ENCODE measurements at places on chromosomes 6 and 20.

- no peak for DNase-seq
Measured at GRCh38 chr20:18011482-18011881, 42.7 kb downstream of the MGME1 start.

- no peak for DNase-seq
Measured at GRCh38 chr6:1255636-1256365, 56.1 kb upstream of the FOXQ1 start.

- DNase-seq = no peak
Measured at GRCh38 chr20:33781133-33781532, 30.0 kb upstream of the CHMP4B start.

DNA sequence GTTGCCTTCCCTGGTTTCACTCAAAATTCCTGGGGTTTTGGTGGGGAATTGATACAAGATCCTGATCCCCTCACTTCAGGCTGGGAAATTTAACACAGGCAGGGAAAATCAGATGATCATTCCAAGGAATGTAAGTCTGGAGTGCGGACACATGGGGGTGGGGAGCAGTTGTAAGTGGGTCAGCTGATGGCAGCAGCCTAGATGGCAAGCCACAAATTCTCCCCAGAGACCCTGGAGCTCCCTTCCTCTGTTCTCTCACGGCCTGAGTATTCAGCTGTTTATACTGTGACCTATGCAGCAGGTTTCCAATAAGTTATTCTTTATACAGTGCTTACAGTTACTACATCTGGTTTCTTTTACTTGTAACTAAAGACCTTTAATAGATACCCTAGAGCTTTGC lies 144.9 kb downstream of the SH3BGRL2 start:
- DNase-seq = no peak

- no peak for DNase-seq
Measured at GRCh38 chr20:49584418-49585382, 16.8 kb upstream of the PTGIS start.

GRCh38 chr20:44967207-44967807 lies 995 bp downstream of the STK4 start:
- peak; percentile 70 for DNase-seq

DNA sequence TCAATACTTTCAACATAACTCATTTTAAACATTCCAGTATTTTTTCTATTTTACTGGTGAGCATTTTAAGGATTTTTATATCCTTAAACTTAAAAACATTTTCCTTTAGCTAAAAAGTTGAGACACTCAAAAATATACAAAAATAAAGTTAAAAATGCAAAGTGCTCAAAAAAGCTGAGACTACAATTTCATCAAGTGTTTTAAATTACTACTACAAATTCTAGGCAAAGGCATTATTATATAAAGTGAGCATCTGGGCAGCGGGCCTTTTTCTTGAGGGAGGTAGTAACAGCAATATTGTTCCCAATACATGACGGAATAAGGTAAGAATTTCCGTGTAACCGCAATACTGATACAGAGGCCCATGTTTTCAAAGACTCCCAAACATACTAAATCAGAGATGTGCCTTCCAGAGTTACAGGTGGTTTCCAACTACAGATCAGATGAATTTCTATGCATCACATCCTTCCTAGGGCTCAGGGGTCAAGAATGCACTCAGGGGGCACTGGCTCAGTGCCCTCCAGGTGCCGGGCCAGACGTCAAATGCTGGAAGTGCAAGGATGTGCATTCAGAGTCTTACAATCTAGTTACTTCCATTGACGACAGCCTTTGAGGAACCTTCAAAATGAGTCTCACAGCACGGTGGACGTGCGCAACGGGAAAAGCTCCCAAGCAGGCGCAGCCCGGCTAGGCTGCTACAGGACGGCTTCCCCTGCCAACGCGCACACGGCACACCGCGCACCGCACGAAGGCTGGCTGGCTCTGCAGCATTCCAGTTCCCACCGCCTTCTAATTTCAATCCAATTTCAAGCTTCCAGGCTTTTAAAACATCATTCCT lies 1.7 kb downstream of the PHF10 start:
- DNase-seq = peak; percentile 41

GRCh38 chr6:28488916-28489365 lies 26.7 kb downstream of the GPX6 start:
- peak; percentile 26 for DNase-seq

DNA sequence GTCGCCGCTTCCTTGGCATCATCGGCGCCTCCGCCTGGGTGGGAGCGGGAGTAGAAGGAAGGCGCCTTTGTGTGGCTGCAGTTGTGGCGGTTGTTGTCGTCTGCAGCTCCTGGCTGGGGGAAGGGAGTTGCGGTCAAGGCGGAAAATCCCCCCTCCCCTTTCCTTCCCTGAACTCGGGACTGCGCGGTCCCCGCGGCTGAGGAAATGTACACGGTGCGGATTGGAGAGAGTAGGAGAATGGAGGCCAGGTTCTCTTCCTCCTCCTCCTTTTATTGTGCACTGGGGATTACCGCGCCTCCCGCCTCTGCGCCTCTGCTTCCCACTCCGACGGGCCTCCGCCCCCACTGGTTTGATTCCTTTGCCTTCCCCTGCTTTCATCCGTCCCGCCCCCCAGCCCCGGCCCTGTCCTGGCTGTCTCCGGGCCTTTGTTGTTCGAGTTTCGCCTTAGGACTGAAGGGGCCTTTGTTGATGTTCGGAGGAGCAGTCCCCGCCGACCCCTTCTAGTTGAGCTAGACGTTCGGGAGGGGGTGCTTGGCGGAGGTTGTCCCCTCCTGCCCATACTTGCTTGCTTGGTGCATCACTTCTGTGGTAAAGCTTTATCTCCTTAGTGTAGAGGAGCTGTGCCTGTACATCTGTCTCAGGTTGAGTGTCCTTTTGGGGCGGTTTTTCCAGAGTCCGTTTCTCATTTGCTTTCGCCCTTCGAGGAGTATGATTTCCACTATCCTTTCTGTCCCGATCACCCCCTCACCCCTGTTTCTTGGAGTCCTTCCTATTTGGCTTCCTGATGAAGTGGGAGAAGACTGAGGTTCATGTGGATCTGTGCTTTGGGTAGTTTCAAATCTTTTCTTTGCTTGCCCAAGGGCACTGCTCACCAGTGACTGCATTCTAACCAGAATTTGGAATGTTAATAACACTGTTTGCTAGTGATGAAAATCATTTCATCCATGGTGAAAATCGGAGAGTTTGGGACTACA lies 764 bp downstream of the ZNF292 start:
- DNase-seq = peak; percentile 73

GRCh38 chr20:40433341-40433861 lies 255.6 kb downstream of the MAFB start:
- no peak for DNase-seq

- DNase-seq = no peak
Measured at GRCh38 chr20:4835244-4836177, 113.8 kb downstream of the PRND start.

DNA sequence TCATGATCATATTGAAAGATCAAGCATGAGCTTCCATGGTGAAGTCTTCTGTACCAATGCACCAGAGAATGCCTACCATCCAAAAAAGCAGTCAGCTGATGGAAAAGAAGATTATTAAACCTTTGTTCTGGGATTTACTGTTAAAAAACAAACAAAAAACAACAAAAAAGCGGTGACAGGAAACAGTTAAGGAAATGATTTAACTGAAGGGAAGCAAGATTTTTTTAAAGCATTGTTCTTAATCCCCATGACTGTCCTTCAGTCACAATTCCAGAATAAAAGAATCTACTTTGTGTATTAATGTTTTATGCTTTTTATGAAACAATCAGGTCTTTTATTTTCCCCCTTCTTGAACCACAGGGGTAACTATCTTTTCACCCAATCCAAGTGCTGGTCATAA lies 23.9 kb downstream of the FAM162B start:
- no peak for DNase-seq

DNA sequence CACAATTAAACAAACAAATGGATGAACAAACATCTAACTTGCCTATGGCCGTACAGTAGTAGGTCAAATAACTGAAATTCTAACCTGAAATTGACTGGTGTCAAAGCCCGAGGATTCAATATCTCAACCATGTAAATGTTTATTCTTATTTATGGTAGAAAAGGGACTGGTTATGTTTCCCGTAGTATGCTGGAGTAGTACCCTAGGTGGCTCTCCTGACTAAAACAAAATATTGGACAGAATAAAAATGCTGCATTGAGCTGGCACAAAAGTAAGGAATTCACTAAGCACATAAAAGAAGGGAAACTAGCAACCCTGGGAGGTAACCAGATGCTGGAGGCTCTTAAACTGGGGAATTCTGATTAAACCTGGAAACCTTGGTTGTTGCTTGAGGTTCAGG lies 117.1 kb upstream of the PREP start:
- DNase-seq = no peak

GRCh38 chr6:150270330-150271052 lies 98.3 kb upstream of the IYD start:
- no peak for DNase-seq

GRCh38 chr6:150250826-150251225 lies 108.0 kb downstream of the PPP1R14C start:
- DNase-seq = no peak

GRCh38 chr6:115001731-115002350 lies 659.0 kb upstream of the HS3ST5 start:
- DNase-seq = peak; percentile 10

GRCh38 chr6:155038104-155038503 lies 43.0 kb downstream of the TIAM2 start:
- no peak for DNase-seq

GRCh38 chr6:33339193-33339592 lies 21.6 kb upstream of the ZBTB22 start:
- no peak for DNase-seq

GRCh38 chr20:49699200-49699992 lies 14.3 kb downstream of the B4GALT5 start:
- peak; percentile 45 for DNase-seq

- DNase-seq = no peak
Measured at GRCh38 chr6:157561929-157562810, 181.2 kb downstream of the ZDHHC14 start.

GRCh38 chr6:23175391-23175790 lies 606.0 kb downstream of the HDGFL1 start:
- DNase-seq = no peak

GRCh38 chr6:139777202-139777970 lies 402.9 kb upstream of the CITED2 start:
- no peak for DNase-seq

- no peak for DNase-seq
Measured at GRCh38 chr20:50202677-50203076, 12.0 kb downstream of the CEBPB start.

GRCh38 chr6:94071835-94072234 lies 652.5 kb upstream of the EPHA7 start:
- no peak for DNase-seq

GRCh38 chr6:134314006-134314821 lies 3.7 kb downstream of the SGK1 start:
- no peak for DNase-seq

GRCh38 chr20:13671916-13672378 lies 33.2 kb upstream of the TASP1 start:
- no peak for DNase-seq

DNA sequence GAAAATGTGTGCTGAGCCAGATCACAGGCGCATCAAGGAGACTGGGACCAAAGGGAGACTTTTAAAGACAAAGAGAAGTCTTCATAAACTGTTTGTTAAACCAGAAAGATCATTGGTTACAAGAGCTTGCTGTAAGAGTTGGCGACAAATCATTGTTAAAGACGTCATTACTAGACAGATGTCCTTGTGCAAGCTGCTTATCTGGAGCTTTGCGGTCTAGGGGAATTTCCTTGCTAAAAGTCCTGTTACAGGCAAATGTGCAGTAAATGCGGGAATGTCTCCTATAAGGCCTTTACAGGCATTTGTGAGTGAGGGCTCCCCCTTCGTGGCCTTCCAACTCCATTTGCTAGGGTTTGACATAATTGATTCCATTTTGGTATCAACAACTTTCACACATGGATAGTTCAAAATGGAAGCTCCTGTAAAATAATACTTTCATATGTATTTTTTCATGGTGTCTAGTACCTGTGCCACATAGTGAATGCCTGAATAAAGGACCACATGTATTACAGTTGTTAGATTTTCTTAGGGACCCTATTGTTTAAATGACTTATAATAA lies 362.4 kb downstream of the UTRN start:
- DNase-seq = no peak

DNA sequence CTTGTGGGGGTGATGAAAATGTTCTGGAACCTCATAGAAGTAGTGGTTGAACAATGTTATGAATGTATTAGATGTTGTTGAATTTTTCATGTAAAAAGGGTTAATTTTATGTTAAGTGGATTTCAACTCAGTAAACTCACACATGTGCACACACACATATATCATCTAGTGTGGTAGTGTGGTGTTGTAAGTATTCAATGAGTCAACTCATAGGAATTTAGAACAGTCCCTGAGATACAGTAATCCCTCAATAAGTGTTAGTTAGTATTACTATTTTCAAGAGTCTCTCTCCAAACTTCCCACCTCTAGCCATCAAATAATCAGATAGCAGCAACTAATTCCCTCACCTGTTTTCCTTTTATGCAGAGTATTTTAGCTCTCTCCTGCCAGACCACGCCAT lies 563.1 kb upstream of the JARID2 start:
- DNase-seq = no peak

Data from CD4-positive, alpha-beta T cell treated with Interleukin-10 for 1 hour (primary cell).